ENCODE measurements at places on chromosomes 1 and 21.

DNA sequence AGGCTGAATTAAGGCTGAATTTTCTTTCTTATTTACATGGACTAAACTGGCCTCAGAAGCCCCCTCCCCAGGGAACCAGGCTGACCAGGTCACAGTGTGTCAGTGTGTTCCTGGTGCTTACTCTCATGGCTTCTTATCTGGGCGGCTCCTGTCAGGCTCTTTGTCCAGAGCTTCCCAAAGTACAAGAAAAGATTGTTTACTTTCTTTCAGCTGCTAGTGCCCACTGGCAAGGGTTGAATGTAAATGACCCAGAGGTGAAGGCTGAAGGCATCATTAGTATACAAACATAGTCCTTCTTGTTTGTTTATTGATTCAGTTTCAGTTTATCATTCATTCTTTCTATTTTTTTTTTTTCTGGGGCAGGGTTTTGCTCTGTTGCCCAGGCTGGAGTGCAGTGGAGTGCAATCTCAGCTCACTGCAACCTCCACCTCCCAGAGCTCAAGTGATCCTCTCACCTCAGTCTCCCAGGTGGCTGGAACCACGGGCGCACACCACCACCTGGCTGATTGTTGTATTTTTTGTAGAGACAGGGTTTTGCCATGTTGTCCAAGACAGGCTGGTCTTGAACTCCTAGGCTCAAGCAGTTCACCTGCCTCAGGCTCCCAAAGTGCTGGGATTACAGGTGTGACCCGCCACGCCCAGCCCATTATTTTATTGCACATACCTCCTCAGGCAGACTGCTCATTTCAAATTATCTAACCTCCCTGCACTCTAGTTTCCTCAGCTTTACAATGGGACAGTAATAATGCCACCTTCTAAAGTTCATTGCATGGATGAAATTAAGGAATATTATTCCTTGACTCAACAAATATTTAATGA is 9.8 kb upstream of the KDM4A start:
- H3K4me3 ChIP-seq, result no peak overlapping the region
- H3K4me1 ChIP-seq, result no peaks in the 10 kb centered on the region
- DNase-seq, result no peak
- peaks cover 26% of the 10 kb centered on the region for H3K27me3 ChIP-seq

GRCh38 chr1:20409971-20410370 is 76.0 kb downstream of the CAMK2N1 start:
- H3K36me3 ChIP-seq, result no peaks in the 10 kb centered on the region
- peaks cover 3% of the 10 kb centered on the region for H3K4me1 ChIP-seq
- H3K27ac ChIP-seq, result no peak overlapping the region
- no peak overlapping the region for H3K4me3 ChIP-seq
- DNase-seq, result no peak
- H3K27me3 ChIP-seq, result peaks cover 34% of the 10 kb centered on the region

DNA sequence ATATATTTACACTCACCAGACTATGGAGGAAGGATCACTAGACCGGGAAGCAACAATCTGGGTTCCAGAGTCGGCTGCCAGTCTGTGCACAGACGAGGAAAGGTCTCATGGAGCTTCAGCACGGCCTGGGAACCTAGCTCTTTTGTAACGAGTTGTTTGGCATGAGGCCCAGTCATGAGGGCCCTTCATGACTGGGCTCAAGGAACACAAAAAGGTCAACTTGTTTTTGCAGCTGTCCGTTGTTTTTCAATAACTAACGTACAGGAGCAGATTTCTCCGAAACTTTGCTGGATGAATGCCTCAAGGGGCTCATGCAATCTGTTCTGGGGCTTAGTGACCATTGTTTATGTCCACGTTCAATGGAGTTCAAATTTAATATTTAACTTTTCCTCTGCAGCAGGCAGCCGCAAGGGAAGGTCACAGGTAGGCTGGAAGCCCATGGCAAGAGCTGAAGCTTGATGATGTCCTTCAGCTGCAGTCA is 5.9 kb upstream of the STUM start:
- H3K36me3 ChIP-seq, result no peaks in the 10 kb centered on the region
- no peak overlapping the region for H3K27ac ChIP-seq
- peaks cover under 1% of the 10 kb centered on the region for H3K4me1 ChIP-seq
- peaks cover 34% of the 10 kb centered on the region for H3K27me3 ChIP-seq
- DNase-seq, result no peak

DNA sequence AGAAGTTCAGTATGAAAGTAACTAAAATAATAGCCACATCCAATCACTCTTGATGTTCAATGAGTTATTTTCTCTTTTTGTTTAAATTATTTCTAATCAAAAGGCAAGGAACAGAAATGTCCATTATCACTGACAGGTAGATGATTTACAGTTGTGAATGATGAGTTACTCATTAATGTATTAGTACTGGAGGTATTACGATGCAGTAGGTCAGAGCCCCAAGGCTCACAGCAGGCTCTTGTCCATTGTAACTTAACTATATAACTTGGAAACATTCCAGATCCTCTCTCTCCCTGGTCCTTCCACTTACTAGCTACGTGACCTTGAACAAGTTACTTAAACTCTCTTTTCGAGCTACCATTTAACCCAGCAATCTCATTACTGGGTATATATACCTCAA is 39.5 kb downstream of the CRB1 start:
- H3K36me3 ChIP-seq, result no peaks in the 10 kb centered on the region
- H3K27me3 ChIP-seq, result peaks cover 10% of the 10 kb centered on the region
- H3K27ac ChIP-seq, result no peak overlapping the region
- no peaks in the 10 kb centered on the region for H3K4me1 ChIP-seq
- no peak overlapping the region for H3K4me3 ChIP-seq

DNA sequence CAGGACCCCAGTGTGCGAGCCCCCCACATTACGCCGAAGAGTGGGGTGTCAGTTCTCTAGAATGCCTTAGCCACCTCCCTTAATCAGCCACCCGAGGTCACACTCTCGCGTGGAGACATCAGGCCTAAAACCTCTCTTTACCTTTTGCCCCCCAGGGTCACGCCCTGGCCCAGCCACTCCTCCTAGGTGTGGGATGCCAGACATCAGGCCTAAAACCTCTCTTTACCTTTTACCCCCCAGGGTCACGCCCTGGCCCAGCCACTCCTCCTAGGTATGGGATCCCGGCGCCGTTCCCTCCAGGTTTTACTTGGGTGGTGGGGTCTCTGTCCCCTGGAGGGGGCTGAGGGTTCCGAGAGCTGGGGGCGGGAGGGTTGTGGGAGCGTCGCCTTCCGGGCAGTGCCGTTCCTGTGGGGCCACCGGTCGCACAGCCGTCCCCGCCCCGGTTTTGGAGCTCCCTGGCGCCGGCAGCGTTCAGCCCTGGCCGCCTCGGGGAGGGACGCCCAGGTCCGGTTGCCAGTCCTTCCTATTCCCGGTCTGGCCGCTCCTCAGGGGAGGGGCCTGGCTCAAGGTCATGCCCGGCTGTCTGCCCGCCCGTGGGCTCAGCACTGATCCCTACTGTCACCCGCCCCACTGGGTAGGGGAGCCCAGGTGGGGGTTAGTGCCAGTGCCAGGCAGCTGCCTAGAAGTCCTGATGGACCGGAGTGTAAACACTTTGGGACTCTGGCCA is 882 bp downstream of the VPS13D start:
- H3K4me3 ChIP-seq, result peak overlapping the region; percentile 81
- H3K36me3 ChIP-seq, result peaks cover 4% of the 10 kb centered on the region
- DNase-seq, result no peak
- peaks cover 2% of the 10 kb centered on the region for H3K27me3 ChIP-seq

DNA sequence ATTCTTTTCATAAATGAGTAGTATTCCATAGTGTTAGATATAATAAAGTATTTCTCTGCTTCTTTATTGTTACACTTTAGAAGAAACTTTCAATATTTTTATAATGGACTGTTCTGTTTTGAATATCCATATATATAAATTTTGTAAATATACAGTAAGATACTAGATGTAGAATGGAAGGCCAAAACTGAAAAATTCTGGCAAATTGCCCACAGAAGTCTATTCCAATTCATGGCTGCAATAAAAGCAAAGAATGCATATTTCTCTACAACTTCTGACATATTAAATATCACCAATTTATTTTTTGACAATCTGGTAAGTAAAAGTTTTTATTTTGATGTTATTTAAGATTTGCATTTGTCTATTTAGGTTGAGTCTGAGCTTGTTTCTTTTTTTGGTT is 532.5 kb downstream of the NCAM2 start:
- no peaks in the 10 kb centered on the region for H3K4me1 ChIP-seq
- H3K4me3 ChIP-seq, result no peak overlapping the region
- H3K27ac ChIP-seq, result no peak overlapping the region

DNA sequence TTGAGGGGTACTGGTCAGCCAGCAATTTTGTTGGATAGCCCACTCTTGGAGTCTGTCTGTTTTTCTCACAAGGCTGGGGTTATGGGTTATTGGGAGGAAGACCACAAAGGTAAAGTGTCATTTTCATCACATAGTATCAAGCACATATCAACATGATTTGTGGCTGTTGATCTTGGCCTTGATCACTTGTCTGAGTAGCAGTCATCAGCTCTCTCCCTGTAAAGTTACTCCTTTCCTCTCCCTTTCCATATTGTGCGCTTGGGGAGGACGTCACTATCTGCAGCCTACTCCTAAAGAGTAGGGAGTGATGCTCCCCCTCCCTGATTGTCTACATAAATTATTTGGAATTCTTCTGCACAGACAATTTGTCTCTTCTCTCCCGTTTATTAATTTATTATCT is 1.8 kb upstream of the ZNF362 start:
- peaks cover 10% of the 10 kb centered on the region for H3K27me3 ChIP-seq
- peaks cover 4% of the 10 kb centered on the region for H3K4me1 ChIP-seq
- H3K27ac ChIP-seq, result no peak overlapping the region
- H3K36me3 ChIP-seq, result no peaks in the 10 kb centered on the region
- no peak overlapping the region for H3K4me3 ChIP-seq
- DNase-seq, result no peak

DNA sequence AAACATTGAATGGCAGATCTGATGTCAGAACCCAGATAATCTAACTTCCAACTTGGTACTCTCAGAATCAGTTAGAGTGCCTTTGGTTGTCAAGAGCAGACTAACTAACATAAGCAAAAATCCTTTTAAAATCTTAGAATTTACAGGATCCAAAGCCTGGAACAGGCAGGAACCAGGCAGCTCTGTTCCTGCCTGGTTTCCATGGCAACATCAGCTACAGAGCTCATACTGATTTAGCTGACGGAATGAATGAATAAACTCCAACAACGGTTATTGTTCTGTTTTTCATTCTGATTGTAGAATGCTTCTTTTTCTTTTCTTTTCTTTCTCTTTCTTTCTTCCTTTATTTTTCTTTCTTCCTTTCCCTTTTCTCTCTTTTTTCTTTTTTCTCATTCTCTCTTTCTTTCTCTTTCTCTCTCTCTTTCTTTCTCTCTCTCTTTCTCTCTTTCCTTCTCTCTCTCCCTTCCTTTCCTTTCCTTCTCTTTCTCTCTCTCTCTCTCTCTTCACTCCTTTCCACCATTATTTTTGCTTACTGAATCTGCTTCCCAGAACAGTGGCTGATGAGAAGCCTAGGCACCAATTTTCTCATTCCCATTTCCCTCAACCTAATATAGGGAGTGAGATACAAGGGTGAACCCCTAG is 121.6 kb downstream of the RGS7 start:
- H3K27ac ChIP-seq, result no peak overlapping the region
- DNase-seq, result no peak
- H3K4me3 ChIP-seq, result no peak overlapping the region
- H3K4me1 ChIP-seq, result no peaks in the 10 kb centered on the region

- H3K4me1 ChIP-seq, result peaks cover 43% of the 10 kb centered on the region
- H3K36me3 ChIP-seq, result peaks cover 66% of the 10 kb centered on the region
- no peaks in the 10 kb centered on the region for H3K27me3 ChIP-seq
- no peak overlapping the region for H3K4me3 ChIP-seq
Observed at GRCh38 chr1:228399531-228400236, 7.0 kb downstream of the TRIM11 start.

DNA sequence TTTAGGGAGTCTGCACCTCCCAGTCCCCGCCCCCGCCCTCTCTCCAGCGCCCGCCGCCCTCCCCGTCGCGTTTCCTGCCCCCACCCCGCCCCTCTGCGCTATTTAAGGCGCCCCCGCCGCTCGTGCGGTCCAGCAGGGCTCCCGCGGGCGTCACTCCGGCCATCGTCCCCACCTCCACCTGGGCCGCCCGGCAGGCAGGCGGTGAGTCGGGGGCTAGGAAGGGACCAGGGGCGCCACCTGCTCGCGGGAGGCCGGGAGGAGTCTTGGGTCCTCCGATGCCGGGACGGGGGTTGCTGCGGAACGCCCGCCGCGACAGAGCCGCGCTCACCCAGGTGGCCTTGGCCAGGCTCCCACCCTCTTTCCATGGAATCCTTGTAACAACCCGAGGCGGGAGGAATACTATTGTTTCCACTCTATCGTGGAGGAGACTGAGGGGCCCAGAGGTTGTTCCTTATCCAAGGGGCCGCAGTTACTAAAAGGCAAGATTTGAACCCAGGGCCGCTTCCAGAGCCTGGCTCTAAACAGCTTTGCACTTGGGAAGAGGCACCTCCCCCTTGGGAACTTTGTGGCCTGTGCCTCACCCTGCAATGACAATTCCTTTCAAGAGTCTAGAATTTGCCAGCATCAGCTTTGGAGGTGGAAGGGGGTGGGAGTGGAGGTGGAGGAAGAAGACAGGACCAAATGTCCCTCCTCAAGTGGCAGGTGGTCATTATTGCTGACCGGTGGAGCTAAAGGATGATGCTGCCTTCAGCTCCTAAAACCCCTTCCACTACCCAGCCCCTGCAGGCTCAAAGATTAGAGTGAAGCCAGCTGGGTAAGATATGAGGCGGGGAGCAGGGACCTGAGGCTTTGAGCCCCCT is at the start of gene GJA4:
GJA4 (plus strand) TSS at position 132 of the 860 bp plus-strand sequence. CDS start 1,215 bp downstream, outside the sequence.
- H3K27ac ChIP-seq, result no peak within 1 kb of the TSS
- DNase-seq, result no peak
- no peak within 1 kb of the TSS for H3K4me3 ChIP-seq
- peaks cover 7% of the 10 kb centered on the region for H3K4me1 ChIP-seq
- peaks cover 21% of the 10 kb centered on the region for H3K27me3 ChIP-seq

DNA sequence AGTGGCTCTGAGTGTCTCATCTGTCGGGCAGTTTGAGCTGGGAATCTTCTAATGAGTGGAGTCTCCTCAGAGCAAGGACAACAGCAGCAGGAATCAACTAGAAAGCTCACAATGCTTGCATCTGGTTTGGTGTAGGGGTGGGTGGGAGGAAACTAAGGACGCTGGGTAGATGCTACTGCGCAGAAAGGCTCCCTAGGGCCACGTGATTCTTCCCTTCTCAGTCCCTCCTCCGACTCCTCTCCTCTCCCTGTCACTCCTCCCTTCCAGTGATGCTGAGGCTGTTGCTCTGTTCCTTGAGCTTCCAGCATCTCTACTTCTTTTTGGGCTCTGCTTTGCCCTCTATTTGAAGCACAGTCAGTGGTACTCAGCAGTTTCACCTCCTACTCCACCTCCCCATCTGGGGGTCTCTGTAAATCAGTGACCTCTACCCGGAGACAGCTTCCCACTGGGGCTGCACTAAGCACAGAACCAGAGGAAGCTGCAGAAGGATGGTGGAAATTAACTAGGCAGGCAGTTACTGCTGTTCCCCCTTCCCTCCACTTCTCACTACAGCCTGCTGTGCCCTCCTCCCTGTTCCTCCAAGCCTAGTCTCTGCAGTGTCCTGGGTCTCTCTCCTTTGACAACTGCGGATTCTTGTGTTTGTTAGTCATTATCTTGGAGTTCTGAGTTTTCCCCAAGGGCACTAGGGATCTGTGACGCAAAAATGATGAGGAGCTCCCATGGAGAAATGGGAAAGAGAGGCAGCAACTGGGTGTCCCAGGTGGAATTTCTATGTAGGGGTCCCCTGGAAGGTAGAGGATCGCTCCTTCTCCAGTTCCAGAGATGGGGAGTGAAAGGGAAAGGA is 5.8 kb downstream of the LINGO4 start:
- DNase-seq, result no peak
- H3K4me1 ChIP-seq, result peaks cover 9% of the 10 kb centered on the region
- H3K27me3 ChIP-seq, result peaks cover 7% of the 10 kb centered on the region
- no peak overlapping the region for H3K4me3 ChIP-seq

All from activated CD8-positive, alpha-beta memory T cell treated with anti-CD3 and anti-CD28 coated beads, Interleukin-2, amount 10 ng/mL, durations not matched to agents 7 days and 5 days (primary cell).